Mucosa of gallbladder (tissue), 1 donor: ENCODE measurements at places on chromosomes 13 and 19. TPM values are rescaled to one million over a fixed set of nuclear protein-coding genes. Genes with fewer than 3 reads are reported as not detected.
A peak's percentile ranks its signal among the peaks of the same experiment; 100 is the strongest.

GRCh38 chr13:52061587-52061986 lies 37.1 kb downstream of the UTP14C start:
- DNase-seq, result no peak

DNA sequence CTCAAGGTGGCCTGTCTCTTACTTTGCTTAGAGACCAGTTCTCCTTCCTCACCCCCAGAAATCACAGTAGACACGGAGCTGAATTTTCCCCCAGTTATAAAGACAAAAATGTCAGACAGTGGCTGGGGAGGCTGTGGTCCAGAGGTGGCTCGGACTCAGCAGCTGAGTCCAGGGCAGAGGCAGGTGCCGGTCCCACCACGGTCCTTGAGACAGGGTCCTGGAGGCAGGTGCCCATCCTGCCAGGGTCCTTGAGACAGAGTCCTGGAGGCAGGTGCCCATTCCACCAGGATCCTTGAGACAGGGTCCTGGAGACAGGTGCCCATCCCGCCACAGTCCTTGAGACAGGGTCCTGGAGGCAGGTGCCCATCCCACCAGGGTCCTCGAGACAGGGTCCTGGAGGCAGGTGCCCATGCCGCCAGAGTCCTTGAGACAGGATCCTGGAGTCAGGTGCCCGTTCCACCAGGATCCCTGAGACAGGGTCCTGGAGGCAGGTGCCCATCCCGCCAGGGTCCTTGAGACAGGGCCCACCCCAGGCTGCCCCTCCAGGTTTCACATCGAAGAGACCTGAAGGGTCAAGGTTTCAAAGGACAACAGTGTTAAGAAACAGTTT lies 23.1 kb downstream of the PEPD start:
- DNase-seq, result no peak

GRCh38 chr13:60226507-60226906 lies 62.8 kb upstream of the DIAPH3 start:
- no peak for DNase-seq

- DNase-seq, result no peak
Observed at GRCh38 chr19:3270902-3271301, 46.4 kb downstream of the CELF5 start.

DNA sequence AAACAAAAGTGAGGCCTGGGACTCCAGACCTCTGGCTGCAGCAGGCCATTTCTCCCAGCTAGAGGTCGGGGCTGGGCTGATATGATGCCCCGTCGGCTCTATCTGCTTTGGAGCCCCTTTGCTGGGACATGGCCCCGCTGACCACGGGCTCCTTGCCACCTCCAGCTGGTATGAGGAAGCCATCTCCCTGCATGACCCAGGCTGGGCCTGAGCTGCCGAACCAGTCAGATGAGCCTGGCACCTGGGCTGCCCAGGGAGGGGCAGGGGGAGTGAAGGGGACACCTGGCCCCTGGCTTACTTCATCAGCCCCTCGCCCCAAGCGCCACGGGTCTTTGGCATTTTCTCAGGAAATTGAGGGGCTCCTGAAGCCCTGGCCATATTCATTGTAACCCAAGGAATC lies 7.8 kb downstream of the ZSWIM4 start:
- peak; percentile 39 for DNase-seq

- no peak for DNase-seq
Observed at GRCh38 chr19:31304831-31305312, 44.4 kb downstream of the TSHZ3 start.

GRCh38 chr19:13234518-13234917 lies 84.3 kb downstream of the IER2 start:
- DNase-seq, result peak; percentile 43

DNA sequence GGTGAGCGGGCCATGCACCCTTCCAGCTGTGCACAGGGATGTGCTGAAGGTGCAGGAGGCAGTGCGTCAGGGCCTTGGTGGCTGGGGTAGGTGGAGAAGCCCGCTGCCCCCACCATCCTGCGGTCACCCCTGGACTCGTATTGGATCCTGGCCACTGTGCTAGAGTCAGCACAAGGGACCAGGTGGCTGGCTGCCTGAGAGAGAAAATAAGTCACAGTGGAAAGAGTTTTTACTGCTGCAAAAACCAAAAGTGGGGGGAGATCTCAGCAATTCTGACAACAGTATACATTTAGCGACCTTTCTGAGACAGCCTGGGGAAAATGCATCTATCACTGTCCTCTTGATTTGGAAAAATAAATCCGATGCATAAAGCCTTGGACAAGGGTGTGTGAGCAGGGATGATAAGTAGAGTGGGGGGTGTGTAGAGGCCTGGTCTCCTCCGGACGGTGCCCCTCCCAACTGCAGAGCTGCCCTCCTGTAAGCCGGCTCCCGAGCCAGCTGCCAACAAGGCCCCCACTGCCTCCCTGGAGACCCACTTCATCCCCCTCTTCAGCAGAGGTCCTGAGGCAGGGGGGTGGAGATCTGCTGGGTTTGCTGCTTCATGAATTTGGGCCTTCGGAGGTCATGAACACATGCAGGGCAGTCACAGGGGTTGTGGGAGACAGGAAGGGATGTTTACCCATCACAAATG lies 84.2 kb downstream of the SLC7A1 start:
- DNase-seq, result no peak

DNA sequence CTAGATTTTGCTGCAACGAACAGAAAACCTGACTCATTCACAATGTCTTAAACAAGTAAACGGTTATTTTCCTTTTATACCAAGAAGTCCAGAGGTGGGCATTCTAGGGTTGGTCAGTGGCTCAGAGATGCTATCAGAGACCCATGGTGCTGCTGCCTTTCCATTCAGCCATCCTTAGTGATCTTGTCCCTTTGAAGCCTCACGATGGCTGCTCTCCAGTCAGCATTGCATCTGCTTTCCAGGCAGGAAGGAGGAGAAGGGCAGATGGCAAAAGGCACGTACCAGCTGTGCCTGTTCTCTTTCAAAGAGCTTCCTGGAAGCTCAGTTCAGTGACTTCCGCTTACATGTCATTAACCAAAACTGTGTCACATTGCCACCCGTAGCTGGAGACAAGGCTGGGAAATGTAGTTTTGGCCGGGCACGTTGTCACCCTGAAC lies 30.1 kb downstream of the WDFY2 start:
- no peak for DNase-seq

GRCh38 chr19:19324059-19324770 lies 3.6 kb downstream of the MAU2 start:
- DNase-seq, result no peak

DNA sequence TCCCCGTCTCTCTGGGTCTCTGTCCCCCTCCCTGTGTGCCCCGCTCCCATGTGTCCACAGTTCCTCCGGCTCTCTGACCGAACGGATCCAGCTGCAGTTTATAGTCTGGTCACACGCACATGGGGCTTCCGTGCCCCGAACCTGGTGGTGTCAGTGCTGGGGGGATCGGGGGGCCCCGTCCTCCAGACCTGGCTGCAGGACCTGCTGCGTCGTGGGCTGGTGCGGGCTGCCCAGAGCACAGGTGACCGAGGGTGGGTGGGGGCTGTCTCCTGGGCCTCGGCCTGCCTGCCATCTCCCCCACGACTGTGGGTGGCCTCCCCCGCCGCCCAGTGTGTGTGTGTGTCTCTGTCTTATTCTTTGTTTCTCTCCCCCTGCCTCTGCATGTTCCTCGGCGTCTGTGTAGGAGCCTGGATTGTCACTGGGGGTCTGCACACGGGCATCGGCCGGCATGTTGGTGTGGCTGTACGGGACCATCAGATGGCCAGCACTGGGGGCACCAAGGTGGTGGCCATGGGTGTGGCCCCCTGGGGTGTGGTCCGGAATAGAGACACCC lies 10.3 kb downstream of the TRPM4 start:
- no peak for DNase-seq

- no peak for DNase-seq
Observed at GRCh38 chr19:18171605-18172327, 1.8 kb upstream of the IFI30 start.

SPACA4 gene
- not detected for total RNA-seq

LILRB4 gene
- total RNA-seq, result 16.4 TPM

ETV2 gene
- 2.5 TPM for total RNA-seq

ALOX5AP gene
- 50.3 TPM for total RNA-seq

ZNF578 gene
- total RNA-seq, result 3.4 TPM

CAMSAP3 gene
- 61.3 TPM for total RNA-seq

HRC gene
- 2.1 TPM for total RNA-seq

FARSA gene
- total RNA-seq, result 54.0 TPM
